ENCODE measurements at places on chromosomes 11 and 22. TPM values are rescaled to one million over a fixed set of nuclear protein-coding genes. Genes with fewer than 3 reads are reported as not detected.

GRCh38 chr11:18700375-18700774 lies 1.8 kb downstream of the TMEM86A start:
- DNase-seq = no peak

MN1 gene
- 2.1 TPM for total RNA-seq

MRPL48 gene
- total RNA-seq = 50.5 TPM

GRCh38 chr11:15275141-15275540 lies 160.4 kb downstream of the INSC start:
- DNase-seq = no peak

GRCh38 chr11:506238-506994 lies 626 bp downstream of the RNH1 start:
- DNase-seq = peak; percentile 60

DNA sequence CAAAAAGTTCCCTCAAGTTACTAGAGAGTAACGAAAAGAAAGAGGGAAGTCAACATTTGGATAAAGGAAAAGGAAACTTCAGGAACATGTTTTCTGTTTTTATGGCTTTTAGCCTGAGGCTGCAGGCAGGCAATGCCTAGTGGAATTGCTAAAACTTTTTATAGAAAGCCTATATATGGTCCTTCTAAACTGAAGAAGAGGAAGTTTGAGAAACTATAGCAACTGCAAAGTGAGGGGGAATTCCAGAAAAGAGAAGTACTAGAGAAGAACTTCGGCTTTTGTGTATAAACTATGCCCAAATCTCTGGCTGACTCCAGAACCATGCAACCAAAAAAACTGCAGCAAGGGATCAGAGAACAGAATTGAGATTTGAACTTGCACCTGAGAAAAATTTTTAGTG lies 74.3 kb upstream of the ARHGAP42 start:
- DNase-seq = no peak

CADM1 gene
- total RNA-seq = 21.3 TPM

- DNase-seq = no peak
Observed at GRCh38 chr11:44604171-44604581, 38.7 kb downstream of the CD82 start.

HBG1 gene
- total RNA-seq = not detected

- DNase-seq = no peak
Observed at GRCh38 chr11:96276836-96277235, 66.2 kb downstream of the MAML2 start.

PKDREJ gene
- total RNA-seq = not detected

GGTLC2 gene
- not detected for total RNA-seq

DNA sequence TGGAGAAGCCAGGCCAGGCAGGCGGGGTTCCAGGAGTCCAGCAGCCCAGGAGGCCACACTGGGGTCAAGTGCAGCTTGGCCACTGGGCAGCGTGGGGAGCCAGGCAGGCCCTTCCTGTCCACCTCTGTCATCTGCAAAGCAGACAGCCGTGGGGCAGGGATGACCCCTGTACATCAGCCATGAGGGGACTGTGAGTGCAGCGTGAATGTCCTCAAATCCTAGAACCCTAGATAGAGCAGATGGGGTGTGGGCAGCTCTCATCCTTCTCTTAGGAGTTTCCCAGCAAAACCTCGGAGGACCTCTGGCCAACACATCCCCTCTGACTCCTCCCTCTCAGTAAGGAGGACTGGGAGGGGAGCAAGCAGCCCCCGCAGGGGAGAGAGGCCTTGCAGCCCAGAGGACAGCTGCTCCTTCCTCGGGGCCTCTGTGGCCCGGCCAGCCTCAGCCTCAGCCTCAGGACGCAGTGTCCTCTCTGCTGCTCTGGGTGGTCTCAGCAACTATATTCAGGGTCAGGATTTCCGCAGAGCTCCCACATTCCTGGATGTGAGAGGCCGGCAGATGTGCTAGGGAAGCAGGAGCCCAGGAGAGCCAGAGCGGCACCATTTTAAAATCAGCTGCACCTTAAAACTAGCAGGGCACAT lies 820.5 kb downstream of the BRD1 start:
- DNase-seq = no peak

GRCh38 chr22:18048441-18048898 lies 24.1 kb upstream of the MICAL3 start:
- no peak for DNase-seq

- peak; percentile 85 for DNase-seq
Observed at GRCh38 chr11:66891851-66892660, 35.2 kb downstream of the LRFN4 start.

DNA sequence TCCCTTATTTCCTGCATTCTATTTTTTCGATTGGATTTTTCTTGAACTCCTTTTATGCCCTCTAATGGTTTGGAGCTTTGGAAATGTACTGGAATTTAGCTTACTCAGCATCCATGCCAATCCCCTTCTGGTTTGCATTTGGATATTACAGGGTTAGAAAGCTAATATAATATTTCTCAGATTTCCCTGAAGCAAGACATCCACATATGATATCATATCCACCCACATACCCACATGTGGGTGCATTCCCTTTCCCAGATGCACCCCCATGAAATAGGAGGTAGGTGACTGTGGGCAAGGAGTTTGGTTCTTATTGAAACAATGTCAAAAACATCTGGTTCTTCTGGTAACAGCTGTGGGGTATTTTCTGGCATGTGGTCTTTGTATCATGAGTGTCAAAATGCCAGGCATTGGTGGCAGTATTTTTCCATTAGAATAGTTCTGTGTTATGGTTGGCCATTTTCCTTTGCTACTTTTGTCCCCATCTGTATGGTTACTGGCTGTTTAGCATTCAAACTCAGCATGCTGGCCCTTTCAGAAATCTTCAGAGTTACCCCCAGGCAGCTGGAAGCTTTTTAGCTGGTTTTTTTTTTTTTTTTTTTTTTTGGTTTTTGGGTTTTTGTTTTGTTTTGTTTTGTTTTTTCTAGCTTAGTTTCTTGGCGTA lies 32.7 kb upstream of the DDX10 start:
- no peak for DNase-seq

- DNase-seq = no peak
Observed at GRCh38 chr22:26650722-26651421, 6.5 kb upstream of the MIAT start.

- DNase-seq = no peak
Observed at GRCh38 chr22:43153899-43154298, 2.5 kb downstream of the TSPO start.

UBQLNL gene
- total RNA-seq = 0.06 TPM

DNA sequence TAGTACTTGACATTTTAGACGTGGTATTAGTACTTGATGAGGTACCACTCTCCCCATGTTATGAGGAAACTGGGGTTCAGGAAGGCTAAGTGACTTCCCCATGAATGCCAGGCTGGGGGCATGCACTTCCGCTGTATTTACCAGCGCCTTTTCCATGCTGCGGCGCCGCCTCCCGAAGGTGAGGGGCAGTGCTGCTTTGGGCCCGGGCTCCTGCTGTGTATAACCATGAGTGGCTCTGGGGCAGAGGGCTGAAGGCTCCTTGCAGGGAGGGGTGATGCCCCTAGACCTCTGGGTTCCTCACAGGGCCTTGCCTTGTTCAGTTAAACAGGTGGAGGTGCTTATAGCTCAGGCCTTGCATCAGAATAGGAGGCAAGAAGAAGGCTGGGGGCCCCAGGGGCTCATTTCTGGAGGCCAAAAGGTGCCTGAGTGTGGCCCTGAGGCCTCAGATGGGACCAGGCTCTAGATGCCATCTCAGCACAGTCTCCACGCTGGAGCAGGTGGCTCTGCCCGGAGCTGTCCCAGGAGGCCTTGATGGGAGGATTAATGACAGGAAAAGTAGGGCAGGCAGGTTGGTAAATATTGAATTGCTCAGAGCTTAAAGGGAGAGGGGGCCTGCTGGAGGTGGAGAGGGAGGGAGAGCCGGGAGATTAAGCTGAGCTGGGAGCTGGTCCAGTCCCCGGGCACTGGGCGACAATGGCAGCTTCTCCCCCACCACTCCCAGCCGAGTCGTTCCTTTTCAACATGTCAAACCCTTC lies 129.6 kb downstream of the CEP164 start:
- DNase-seq = no peak

GRCh38 chr22:49333206-49333605 lies 494.5 kb downstream of the BRD1 start:
- no peak for DNase-seq

ZP1 gene
- total RNA-seq = not detected

CDHR5 gene
- total RNA-seq = not detected

SYCE3 gene
- 1.0 TPM for total RNA-seq

DNA sequence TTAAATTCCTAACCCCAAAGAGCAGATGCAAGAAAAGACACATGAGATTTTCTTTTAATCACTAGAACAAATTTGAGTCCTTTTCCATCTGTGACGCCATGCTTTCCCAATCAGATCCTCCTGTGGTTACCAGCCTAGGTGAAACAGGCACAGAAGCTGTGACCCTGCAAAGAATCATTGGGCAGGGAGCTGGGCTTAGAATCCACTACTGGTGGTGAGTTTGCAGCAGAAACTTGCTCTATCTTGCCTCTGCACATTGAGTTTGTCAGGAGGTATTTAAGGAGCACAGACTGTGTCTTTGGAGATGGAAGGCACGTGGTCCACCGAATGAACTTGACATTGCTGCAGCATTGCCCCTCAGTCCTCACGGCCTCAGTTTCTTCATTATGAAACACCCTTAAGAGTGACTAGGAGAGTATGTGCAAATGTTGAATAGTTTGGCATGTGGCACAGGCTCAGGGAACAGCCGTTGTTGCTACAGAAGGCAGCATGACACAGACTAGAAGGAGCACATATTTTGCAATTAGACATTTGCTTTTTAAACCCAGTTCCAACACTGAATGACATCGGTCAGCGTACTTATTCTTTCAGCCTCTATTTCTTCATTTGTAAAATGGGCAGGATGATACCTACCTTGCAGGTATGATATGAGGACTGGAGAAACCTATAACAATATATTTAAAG lies 127.6 kb downstream of the DBX1 start:
- DNase-seq = no peak

DNA sequence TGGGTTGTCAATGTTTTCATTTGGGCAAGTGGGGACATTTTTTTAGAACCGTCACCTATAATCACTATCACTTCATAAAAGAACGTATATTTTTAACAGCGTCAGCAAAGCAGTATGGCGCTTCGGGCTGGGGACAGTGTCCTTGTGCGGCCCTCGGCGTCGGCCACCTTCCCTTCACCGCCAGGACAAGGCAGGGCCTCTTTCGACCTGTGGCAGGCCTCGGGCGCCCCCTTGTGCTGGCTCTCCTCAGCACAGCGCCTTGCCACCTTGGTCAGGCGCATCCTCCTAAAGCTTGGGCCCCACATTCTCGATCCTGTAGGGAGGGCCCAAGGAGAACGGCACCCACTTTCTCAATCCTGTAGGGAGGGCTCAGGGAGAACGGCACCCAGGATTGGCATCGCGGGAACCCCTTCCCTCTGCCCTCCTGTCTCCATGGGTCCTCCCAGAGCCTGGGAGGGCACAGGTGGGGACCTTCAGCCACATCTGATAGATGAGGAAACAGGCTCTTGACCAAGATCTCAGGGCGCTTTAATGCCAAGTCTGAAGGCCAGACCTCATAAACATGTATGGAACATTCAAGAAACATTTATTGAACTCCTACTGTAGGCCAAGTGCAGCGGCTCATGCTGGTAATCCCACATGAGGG lies 11.5 kb upstream of the FADD start:
- no peak for DNase-seq

- DNase-seq = no peak
Observed at GRCh38 chr11:68090706-68091105, 30.5 kb downstream of the CHKA start.

- DNase-seq = peak; percentile 26
Observed at GRCh38 chr11:102882389-102883024, 7.7 kb upstream of the MMP12 start.

DNA sequence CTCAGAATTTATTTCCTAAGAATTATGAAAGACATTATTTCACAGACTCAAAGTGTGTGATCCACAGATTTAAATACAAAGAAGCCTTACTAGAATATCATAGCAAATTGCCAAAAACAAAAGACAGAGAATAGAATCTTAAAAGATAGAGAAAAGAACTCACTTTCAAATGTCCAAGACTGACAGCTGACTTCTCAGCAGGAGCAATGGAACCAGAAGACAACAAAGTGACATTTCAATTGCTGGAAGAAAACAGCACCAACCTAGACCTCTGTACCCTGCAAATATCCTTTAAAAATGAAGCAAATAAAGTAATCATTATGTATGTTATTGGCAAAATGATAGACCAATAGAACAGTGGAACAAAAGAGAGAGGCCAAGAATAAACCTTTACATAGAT lies 109.2 kb downstream of the TTC17 start:
- no peak for DNase-seq

GRCh38 chr11:68255526-68255925 lies 16.2 kb downstream of the C11orf24 start:
- DNase-seq = no peak

- DNase-seq = no peak
Observed at GRCh38 chr22:47013861-47014635, 251.6 kb downstream of the TBC1D22A start.

DNA sequence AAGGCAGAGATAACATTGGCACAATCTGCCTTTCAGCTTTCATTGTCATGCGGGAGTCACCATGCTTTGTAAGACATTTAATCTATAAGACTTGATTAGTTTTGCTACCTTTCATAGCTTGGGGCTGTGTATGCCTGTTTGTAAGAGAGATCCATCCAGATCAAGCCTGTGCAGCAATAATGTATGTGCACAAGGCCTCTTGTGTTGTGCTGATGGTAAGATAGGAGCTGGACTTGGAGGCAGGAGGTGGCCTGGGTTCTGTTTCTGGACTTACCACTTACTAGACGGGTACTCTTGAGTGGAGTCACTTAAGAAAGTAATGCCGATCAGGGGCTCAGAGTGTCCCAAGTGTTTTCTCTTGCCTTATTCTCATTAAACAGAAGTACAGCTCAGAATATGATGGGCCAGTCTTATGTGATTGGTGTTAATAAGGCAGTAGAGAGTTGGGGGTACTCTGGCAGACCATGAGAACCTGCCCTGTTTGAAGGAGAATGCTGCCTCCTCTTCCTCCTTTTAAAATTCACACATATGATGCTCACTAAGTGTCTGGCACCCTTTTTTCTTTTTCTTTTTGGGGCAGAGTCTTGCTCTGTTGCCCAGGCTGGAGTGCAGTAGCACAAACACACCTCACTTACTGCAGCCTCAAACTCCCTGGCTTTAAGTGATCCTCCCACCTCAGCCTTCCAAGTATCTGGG lies 30.9 kb downstream of the PTPRJ start:
- no peak for DNase-seq

DNA sequence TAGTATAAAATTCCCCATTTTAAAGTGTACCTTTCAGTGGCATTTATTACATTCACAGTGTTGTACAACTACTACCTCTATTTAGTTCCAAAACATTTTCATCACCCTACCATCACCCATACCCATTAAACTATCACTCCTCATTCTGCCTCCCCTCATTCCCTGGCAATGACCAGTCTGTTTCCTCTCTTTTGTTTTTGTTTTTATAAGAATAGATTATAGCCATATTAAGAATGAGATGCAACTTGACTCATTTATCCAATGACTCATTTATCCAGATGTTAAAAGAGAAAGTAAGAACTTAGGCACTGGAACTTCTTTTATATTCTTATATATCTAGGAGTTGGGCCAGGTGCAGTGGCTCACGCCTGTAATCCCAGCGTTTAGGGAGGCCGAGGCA lies 156.3 kb downstream of the FAT3 start:
- no peak for DNase-seq

GRCh38 chr11:13494051-13494450 lies 1.7 kb downstream of the PTH start:
- no peak for DNase-seq

LMNTD2 gene
- 2.2 TPM for total RNA-seq

- DNase-seq = no peak
Observed at GRCh38 chr11:64876835-64877341, 1.5 kb downstream of the EHD1 start.

AQP11 gene
- total RNA-seq = 0.58 TPM

GRCh38 chr11:38345286-38345685 lies 1747.2 kb upstream of the RAG2 start:
- DNase-seq = no peak

- no peak for DNase-seq
Observed at GRCh38 chr11:78109081-78110015, 29.7 kb upstream of the NDUFC2 start.
